PC-3 (cell line): ENCODE measurements at places on chromosomes 4 and X. TPM values are rescaled to one million over a fixed set of nuclear protein-coding genes. Genes with fewer than 3 reads are reported as not detected.

XAGE2 gene
- total RNA-seq = not detected in 2 replicates

CCNA2 gene
- 59.1 and 78.0 TPM in 2 replicates for total RNA-seq

DNA sequence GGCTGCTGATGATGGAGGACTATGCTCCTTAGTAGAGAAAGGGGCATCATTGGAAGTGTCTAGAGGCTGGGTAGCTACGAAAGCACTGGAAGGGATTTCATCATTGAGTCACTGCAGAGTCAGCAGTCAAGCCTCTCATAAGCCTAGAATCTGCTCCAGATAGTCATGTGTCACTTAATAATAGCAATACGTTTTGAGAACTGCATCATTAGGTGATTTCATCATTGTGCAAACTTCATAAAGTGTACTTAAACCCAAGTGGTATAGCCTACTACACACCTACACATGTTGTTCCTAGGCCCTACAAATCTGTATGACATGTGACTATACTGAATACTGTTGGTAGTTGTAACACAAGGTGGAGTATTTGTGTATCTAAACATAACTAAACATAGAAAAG is 165.6 kb downstream of the PTTG2 start:
- DNase-seq = peak; percentile 10

- DNase-seq = peak; percentile 29
These were observed 238.4 kb downstream of the SNCA start for GRCh38 chr4:89598602-89599001.

DNA sequence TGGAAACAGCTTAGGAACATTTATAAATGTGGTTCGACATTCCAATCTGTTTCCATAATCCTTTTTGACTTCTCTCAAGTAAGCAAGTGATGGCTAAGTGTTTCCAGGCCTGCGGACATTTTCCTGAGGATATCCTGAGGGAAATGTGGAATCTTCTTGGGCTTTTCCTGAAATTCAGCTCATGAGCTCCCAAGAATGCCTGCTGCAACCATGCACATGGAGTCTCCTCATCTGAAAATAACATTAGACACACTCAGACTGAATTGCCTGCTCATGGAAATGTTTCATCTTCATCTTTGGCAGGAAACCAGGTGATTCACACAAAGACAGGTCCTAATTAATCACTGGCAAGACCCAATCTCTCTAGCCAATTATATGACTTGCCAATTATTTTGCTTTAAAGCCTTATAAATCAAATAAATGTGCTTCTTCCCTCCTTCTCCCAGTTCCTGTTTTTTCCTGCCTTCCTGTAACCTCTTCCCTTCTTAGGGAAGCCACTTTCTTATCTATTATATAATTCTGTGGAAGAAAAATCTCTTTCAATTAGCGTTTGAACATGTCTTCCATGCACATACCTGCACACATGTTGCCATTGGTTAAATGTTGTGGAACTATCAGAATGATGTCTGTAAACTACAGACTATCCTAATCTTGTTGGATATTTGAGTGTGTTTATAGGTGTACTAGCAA is 104.6 kb upstream of the MXRA5 start:
- DNase-seq = no peak

DNA sequence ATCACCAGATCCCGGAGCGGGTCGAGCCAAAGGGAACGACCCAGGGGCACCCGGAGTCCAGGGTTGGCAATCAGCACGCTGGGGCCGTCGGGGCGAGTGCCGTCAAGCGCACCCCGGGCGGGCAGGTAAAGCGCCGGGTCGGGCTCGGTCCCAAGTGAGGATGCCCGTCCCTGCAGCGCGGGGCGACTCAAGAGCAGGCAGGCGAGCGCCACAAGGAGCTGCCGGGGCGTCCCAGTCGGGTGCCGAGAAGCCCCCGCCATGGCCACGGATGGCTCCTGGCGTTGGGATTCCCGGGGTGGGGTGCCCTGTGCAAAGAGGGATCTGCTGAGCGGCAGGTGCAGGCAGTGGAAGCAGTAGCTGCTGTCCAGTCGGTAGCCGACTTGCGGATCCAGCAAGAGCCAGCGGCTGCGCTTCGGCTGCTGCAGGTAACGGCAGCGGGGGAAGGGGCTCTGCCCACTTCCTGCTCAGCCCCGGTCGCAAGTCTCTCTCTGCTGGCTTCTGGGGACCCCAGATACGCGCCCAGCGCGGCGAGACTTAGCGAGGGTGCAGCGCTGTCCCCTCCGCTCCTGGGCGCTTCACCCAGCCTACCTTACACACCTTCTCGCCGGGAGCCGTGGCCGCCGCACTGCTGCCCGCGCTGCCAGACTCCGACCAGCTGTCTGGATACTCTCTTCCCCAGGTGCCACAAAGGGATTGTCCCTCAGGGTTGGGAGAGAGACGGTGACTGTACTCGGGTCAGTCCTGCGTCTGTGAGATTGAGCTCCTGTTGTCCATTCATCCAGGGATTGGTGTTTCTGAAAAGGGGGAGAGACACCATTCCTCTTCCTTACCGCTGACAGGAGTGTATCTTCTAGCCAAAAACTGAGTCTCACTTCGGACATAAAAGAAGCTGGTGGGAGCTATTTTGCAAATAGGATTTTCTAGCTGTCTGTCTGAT is at the start of gene FREM3:
TSS of gene FREM3 (minus strand) at position 260 of the 937 bp plus-strand sequence. CDS start at position 260, 0 bp downstream.
- DNase-seq = no peak

DNA sequence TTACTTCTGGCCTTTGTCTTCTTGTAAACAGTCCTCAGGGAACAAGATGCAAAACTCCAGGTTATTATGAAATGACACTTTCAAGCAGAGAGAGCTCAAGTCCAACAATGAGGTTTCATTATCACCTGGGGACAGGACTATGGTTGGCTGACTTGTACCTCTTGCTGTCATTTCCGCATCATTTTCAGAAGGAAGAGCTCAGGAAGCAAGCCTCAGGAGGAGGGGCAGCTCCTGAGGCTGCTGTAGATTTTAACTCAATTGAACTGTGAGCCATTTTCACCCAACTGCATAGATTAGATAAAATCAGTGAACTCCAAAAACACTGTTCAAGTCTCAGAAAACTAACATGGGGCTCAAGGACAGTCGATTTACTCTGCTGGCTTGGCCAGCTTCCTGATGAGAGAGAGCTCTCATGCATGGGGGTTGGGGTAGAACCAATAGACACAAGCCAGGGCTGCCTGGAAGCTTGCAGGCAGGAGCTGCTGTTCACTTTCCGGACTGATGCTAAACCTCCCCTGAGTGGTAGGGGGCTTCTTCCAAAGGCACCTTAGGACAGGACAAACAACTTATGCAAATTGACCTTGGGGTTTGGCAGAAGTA is 23.6 kb downstream of the TMEM255A start:
- DNase-seq = no peak

GRCh38 chr4:21327976-21328700 is 620.4 kb downstream of the KCNIP4 start:
- DNase-seq = no peak

GRCh38 chrX:132810964-132811712 is 147.3 kb downstream of the HS6ST2 start:
- no peak for DNase-seq

GRCh38 chrX:13569479-13570260 is at the start of gene EGFL6:
TSS of gene EGFL6 (plus strand) at chrX:13569601. CDS start at chrX:13569862, 261 bp downstream.
- no peak for DNase-seq
